ENCODE measurements at places on chromosomes 12 and 14. TPM values are rescaled to one million over a fixed set of nuclear protein-coding genes. Genes with fewer than 3 reads are reported as not detected.

Gene LALBA
- total RNA-seq = not detected

Gene ABCC9
- 0.10 TPM for total RNA-seq

Gene LTB4R
- 12.5 TPM for total RNA-seq

Gene MANSC4
- not detected for total RNA-seq

Gene BBOF1
- 4.1 TPM for total RNA-seq

Gene HRK
- total RNA-seq = 0.10 TPM

Gene INF2
- 21.6 TPM for total RNA-seq

Gene VWF
- 0.63 TPM for total RNA-seq

Gene SERPINA12
- total RNA-seq = not detected

Gene LRRIQ1
- 0.52 TPM for total RNA-seq

Gene LIN7A
- 6.1 TPM for total RNA-seq

Gene RIMBP2
- total RNA-seq = not detected

Gene CCDC38
- not detected for total RNA-seq

Gene DDN
- 0.21 TPM for total RNA-seq

Gene KRT71
- total RNA-seq = not detected

Gene KRT85
- not detected for total RNA-seq

Gene CISTR
- not detected for total RNA-seq

Gene TMEM229B
- 8.2 TPM for total RNA-seq

Gene HCAR1
- total RNA-seq = not detected

Gene ZBTB42
- 2.9 TPM for total RNA-seq

Gene RND1
- total RNA-seq = 6.2 TPM
